AG20443 (cell line): ENCODE measurements at places on chromosomes 6 and 20.
A peak's percentile ranks its signal among the peaks of the same experiment; 100 is the strongest.

- peak; percentile 23 for DNase-seq
Measured at GRCh38 chr6:42745083-42745639, 742 bp downstream of the TBCC start.

- no peak for DNase-seq
Measured at GRCh38 chr6:148866657-148867268, 119.9 kb downstream of the UST start.

DNA sequence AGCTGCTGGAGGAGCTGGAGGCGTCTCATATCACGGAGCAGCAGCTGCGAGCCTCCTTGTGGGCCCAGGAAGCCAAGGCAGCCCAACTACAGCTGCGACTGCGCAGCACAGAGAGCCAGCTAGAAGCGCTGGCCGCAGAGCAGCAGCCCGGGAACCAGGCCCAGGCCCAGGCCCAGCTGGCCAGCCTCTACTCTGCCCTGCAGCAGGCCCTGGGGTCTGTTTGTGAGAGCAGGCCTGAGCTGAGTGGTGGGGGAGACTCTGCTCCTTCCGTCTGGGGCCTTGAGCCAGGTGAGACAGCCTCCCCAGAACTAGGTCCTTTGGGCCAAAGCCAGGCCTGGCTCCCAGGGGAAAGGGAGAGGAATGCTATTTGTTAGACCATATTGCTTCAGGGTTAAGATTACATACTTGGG is 31.7 kb downstream of the C20orf173 start:
- no peak for DNase-seq

DNA sequence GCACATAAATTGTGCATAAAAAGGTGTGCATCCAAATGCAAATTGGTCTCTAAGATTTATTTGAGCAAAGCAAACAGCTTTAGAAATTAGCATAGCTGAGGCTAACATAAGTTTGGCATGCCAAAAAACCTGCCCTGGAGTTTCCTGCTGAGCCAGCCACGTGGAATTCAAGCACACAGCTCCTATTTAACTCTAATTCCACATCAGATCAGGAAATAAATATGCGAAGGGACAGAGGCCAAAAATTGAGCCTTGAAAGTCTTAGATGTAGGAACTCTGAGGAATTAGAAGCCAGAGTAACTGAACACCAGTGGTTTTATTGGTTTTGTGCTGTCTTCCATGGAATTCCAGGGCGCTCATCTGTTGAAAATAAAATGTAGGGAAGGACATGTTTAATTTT is 19.6 kb downstream of the SOBP start:
- DNase-seq, result no peak

- peak; percentile 81 for DNase-seq
Measured at GRCh38 chr6:112691289-112691688, 344.2 kb downstream of the RFPL4B start.

DNA sequence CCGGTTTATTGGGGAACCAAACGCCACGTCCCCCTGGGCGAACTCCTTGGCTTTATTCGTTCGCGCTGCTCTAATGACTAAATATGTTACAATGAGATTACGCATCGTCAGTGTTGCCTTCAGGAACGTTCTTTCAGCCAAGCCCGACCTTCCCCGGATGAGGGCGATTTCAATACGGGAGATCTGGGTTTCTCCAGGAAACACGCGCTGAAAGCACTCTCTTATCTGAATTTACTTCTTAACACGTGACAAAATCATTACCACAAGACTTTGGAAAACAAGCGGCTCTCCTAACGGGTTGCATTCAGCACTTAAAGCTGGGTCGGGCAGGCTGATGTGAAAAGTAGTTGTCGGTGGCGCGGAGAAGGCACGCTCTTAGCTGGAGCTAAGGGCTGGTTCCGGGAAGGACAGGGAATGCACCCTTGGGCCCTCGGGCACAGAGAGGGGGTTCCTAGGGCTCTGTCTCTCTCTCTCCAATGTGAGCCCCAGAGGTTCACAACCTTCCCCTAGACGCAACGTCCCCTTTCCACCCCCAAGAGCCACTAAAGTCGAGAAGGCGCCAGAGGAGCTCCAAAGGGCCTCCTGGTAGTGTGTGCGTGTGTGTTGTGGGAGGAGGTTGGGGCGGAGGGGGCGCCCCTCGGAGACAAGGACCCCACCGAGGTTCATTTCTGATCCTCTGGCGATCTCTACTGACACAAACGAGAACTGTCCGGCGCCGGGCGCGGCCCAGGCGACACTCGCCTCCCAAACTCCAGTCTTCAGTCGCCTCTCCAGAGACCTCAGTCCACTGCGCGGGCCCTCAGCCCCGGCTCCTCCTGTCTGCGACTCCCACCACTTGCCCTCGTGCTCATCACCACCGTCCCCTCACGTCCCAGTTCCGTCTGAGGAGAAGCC is 7.1 kb upstream of the NKX2-2 start:
- DNase-seq, result no peak

DNA sequence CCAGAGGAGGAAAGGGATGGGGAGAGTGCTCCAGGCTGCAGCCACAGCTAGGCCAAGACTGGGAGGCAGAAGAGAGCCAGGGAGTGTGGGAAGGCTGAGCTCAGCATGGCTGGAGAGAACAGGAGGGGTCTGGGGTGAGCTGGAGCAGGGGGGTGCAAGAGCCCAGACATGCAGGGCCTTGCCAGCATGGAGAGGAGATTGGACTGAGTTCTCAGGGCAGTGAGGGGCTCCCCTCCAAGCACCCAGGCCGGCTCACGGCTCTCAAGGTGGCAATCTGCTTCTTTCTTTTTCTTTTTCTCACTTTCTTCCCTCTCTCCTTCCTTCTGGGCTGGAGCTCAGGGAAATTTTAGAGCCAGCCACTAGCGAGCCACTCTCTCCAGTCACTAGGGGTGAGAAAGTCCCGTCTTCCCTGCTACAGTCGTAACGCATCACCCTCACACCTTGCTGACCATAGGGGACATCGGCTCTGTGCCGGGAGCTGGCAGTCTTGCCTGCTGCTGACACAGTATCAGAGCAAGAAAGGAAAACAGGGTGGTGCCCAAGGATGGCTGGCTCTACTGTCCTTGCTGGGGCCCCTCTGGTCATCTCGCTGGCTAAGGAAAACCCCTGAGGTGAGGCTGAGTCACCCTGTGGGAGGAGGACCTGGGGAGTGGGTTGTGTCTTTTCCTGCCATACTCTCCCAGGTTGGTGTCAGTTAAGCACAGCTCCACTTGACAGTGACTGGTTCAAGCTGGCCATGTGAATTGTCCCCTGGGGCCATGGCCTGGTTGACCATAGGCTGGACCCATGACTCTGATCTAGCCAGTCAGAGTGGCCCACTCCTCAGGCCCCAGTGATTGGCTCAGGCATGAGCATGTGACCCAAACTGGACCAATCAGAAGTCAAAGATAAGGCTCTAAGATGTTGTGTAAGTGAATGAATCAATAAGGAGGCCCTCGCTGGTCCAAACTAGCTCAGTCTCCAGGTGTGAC is 135.1 kb upstream of the PMEPA1 start:
- peak; percentile 6 for DNase-seq

GRCh38 chr20:420166-420620 is 12.1 kb downstream of the RBCK1 start:
- no peak for DNase-seq

DNA sequence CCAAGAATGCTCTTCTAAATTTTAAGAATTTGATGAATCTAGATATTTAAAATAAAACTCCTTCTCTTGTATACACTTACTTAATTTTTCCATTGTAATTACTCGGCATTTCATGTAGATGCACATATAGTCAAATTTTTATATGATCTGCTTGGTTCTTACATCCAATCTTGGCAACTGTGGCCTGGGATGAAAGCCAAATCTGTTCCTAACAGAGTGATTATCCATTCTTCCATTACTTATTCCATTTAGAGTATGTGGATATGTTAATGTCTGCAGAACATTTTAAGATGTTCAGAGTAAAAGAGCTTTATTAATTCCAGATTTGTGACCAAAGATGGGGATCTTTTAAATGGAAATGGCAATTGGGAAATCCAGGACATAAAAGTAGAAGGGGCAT is 144.1 kb upstream of the PDE7B start:
- DNase-seq, result no peak

DNA sequence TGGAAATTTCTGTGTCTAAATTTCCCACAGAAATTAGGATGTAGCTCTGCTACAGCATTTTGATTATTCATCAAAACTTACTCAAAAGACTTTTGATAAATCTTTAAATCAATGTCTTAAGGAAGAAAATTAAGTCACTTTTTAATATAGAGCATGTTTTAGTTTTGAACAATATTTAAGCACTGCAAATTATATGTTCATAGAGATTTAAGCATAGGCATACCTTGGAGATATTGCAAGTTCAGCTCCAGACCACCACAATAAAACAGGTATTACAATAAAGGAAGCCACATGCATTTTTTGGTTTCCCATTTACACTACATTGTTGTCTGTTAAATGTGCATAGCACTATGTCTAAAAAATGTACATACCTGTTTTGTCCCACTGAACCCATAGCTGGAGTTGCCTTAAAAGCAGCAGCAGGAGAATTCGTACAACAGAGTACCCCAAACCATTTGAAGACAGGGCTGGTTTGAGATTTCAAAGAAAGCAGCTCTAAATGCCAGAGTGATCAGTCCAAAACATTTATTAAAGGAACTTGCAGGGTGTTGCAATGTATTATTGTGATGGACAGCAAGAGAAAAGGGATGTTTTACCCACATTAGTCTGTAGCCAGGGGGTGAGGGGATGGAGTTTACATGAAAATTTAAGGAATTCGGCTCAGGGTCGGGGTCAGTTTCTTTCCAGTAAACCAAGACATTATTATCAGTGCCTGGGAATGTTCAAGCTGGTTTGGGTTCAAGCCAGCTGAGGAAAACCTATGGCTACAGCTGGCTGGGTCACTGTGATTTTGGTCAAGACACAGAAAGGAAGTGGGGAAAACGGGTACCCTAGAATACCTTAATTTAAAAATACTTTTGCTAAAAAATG is 6.3 kb upstream of the LOC128125822 start:
- DNase-seq, result no peak

DNA sequence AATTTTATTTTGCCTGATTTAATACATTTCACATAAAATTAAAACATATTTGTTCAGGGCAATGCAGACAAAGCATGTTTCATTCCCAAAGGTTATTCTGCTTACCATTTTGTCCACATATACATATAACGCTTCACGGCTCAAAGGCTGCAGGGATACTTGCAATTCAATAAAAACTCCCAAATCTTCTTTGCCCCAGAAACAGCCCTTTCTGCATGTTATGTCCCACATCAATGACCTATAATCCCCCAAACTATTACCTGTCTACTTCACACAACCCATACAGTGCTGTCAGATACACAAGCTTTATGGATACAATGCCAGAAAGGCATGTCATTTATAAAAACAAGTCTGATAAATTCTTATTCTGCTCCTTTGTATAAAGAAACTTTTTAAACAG is 20.2 kb downstream of the SNX5 start:
- no peak for DNase-seq

GRCh38 chr20:9576695-9577094 is 62.3 kb downstream of the LAMP5 start:
- no peak for DNase-seq

DNA sequence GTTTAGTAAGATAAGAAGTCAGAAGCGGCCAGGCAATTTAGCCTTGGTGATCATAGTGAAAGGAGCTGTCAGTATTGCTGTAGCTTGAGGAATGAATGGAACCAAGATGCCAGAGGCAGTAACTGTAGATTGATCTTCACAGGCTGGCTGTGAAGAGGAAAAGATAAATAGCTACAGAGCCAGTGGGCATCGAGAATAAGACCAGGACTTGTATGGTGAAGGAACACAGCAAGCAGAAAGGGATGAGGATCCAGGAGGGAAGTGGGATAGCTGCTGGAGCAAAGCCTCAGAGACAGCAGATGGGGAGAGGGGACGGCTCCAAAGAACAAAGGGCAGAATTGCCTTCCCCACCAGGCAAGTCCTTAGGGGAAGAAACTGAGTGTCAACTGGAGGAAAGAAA is 294.4 kb upstream of the PLN start:
- DNase-seq, result no peak

GRCh38 chr6:25263657-25264056 is 15.5 kb upstream of the CARMIL1 start:
- DNase-seq, result peak; percentile 68

- DNase-seq, result peak; percentile 87
Measured at GRCh38 chr6:73798592-73798991, 102.6 kb downstream of the CD109 start.

- no peak for DNase-seq
Measured at GRCh38 chr20:24954566-24954965, 5.5 kb downstream of the CST7 start.

GRCh38 chr6:87736809-87737540 is 34.9 kb upstream of the AKIRIN2 start:
- DNase-seq, result no peak

DNA sequence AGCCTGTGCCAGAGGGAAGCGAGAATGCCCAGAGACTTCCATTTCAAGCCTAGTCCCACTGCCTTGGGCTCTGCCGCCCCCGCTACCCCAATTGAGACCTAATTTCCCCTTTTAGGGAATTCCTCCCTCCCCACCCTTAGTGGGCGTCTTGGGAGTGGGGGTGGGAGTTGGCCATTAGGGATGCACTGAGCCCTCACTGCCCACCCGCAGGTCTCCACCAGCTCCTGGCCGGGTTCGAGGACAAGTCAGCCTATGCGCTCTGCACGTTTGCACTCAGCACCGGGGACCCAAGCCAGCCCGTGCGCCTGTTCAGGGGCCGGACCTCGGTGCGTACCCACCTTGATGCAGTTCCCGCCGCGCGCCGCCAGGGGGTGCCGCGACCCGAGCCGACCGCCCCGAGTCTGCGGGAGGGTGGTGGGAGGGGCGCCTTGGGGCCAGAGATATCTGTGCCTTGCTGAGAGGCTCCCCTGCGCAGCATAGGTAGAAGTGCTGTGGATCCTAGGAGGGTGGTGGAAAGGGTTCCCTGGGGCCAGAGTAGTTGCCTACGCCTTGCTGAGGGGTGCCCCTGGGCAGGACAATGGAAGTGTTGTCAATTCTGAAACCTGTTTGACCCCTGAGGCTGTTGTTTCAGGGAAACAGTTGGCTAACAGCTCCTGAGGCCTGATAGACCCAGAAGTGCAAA is 9.2 kb downstream of the ITPA start:
- DNase-seq, result peak; percentile 88

DNA sequence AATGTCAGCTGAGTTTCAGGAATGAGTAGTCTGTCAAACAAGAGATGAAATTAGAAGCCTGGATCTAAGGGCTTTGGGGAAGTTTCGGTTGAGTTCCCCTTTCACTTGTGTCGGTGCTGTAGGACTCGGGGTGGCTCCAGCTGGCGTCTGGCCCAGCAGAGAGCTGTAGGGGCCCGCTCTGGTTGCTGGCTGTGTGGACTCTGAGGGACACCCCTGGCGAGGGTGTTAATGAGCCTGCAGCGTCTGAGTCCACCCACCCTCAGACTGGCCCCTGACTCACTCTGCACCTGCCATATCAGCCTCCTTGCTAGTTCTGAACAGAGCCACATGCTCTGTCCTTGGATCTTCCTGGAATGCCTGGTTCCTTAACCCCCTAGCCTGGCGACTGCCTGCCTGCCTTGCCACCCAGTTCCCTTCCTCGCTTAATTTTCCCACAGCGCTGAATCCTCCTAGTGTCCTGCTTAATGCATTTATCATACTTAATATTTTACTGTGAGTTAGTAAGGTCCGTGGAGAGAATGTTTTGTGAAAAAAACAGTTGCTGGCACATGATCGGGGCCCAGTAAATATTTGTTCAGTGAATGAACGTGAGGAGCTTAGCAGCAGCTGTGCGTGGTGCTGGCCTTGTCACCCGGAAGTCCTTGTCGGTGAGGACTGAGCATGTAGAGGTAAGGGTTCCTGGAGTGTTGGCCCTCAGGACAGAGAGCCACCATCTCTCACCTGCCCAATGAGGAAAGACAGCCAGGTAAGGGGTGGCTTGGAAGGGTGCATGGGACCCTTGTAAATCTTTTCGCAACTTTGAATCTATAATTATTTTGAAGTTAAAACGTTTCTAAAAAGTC is 1.6 kb downstream of the DNAJC5 start:
- DNase-seq, result peak; percentile 40
